GDM1 (cell line): ENCODE measurements at places on chromosomes 16 and 17.
A peak's percentile ranks its signal among the peaks of the same experiment; 100 is the strongest.

DNA sequence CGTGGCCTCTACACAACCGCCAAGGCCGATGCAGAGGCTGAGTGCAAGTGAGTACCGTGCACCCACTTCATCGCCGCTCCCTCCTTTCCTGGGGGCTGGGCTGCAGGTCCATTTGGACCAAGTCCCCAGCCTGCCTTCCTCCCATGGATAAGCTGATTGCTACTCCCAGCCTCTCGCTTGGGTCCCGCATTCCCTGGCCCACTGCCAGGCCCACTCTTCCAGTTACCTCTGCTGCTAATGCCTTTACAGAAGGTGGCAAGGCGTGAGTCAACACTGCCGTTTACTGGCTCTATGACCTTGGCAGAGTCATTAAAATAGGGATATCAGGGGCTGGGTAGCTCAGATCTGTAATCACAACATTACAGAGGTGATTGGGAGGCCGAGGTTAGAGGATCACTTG, 11.2 kb downstream of the SULT1A2 start:
- no peak for DNase-seq

DNA sequence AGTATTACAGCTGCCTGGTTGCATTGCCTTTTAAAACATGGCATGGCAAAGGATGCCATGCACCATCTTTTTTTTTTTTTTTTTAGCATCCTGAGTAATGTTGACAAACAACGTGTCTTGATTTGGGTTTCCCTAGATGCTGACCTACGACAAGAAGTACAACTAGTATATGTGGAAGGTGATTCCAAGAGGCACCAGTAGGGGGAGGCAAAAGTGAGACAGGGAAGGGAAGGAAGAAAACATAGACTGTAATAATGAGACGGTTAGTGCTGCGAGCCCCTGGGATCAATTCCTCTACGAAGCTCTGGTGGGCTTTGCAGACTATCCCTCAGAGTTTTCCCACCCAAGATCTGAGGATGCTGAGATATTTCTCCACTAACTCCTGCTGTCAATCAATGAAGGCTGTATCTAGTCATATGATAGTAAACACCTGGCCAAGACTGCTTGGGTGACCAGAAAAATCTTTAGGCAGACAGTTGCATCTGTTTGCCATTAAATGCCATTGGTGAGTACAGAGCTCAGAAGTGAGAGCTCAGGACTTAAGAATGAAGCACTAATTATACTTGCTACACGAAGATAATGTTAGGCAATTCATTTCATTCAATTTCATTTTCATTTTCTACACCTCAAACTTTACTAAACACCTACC, 458.6 kb upstream of the GOT2 start:
- DNase-seq, result no peak

DNA sequence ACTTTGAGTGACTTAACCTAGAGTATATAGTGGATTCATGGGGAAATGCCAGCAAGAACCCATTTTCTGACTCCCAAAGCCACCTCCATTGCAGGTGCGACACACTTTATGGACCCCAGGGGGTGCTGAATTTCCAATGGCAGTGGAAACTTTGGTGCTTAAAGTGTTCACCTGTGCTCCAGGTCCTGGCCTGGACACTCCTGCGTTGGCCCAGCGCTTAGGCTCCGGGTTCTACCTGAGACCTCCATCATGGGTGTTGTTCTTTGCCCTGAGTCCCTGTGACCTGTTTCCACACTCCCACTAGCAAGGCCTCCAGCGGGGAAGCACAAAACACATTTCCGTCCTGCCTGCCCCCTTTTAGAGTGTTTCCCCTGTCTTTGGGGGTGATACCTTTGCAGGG, 3.0 kb downstream of the CCNF start:
- no peak for DNase-seq

DNA sequence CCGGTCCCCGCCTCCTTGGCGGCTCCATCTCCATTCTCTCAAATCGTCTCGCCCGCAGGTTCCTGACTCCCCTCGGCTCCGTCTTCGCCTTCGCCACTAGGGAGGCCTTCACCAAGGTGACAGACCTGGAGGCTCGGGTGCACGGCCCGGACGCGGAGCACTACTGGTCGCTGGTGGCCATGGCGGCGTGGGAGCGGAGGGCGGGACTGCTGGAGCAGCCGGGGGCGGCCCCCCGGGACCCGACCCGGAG, 862 bp downstream of the GLTPD2 start:
- no peak for DNase-seq

DNA sequence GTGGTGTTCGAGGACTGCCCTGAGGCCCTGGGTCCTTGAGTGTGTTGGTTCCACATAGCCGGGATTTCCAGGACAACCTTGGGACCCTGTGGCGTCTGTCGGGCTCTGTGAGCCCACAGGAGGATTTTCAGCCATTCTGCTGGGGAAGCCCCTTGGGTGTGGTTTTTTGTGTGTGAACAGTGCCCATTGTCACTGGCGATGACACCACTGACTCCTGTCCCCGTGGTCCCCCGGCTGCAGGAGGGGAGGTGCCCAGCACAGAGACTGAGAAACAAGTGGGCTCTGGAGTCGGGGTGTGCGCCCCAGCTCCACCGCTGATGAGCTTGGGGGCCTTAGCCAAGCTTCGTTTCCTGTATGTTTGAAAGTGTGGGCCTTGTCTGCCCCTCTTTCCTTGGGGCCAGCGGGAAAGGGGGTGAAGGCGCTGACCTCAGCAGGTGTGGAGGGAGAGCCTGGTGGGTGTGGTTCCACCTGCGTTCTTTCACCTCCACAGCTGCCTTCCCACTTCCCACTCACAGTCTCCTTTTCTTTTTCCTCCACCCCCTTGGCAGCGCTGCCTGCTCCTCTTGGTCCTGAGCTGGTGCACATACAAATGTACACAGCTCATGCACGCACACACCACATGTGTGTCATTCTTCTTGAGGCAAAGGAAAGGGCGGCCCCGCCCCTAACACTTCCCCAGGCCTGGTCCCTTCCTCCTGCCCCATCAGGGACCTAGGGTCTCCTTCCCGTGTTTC, 16.1 kb downstream of the MGRN1 start:
- no peak for DNase-seq

DNA sequence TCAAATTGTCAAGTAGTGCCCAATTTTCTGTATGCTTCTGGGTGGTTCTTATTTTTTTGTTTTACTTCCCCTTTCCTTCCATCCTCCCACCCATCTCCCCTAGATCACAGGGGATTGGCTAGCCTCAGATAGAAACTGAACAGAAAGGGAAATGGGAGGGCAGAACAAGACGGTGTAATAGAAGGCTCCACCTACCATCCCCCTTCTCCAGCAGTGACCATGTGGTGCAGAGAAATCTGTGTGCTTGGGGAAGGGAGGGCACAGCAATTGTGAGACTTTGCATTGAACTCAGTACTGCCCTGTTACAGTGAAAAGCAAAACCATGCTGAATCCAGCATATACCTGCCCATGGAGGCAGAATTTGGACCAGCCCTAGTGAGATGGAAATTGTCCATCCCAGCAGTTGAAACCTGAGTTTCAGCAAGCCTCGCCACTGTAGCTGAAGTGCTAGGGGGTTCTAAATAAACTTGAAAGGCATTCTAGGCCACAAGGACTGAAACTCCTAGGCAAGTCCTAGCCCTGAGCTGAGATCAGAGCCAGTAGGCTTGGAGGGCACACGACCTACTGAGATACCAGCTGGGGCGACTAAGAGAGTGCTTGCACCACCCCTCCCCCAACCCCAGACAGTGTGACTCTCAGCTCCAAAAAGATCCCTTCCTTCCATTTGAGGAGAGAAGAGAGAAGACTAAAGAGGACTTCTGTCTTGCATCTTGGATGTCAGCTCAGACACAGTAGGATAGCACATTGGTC, 5.2 kb downstream of the SLFN11 start:
- DNase-seq, result peak; percentile 77

- no peak for DNase-seq
Measured at GRCh38 chr16:58428621-58429542, 36.6 kb downstream of the GINS3 start.

GRCh38 chr17:7462474-7463371, 16.7 kb downstream of the ZBTB4 start:
- no peak for DNase-seq

DNA sequence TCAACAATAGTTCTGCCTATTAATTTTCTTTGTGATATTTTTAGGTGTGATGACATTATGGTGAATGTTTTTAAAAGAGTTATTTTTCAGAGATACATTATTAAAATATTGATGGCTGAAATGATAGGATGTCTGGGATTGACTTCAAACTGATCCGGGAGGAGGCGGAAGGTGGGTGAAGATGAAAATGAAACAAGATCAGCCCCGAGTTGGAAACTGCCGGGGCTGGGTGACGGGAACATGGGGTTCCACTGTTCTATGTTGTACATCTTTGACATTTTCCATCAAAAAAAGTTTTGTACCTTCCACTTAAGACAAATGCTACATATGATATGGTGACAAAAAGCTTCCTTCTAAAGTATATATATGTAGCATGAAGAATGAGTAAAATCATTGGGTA, 336.9 kb downstream of the XYLT1 start:
- no peak for DNase-seq

- no peak for DNase-seq
Measured at GRCh38 chr17:37440424-37440823, 33.7 kb downstream of the TADA2A start.

- no peak for DNase-seq
Measured at GRCh38 chr17:34658811-34659560, 79.6 kb downstream of the TMEM132E start.

GRCh38 chr17:9116861-9117568, 95.7 kb downstream of the NTN1 start:
- DNase-seq, result no peak

GRCh38 chr17:37702598-37702997, 42.3 kb downstream of the HNF1B start:
- DNase-seq, result no peak

DNA sequence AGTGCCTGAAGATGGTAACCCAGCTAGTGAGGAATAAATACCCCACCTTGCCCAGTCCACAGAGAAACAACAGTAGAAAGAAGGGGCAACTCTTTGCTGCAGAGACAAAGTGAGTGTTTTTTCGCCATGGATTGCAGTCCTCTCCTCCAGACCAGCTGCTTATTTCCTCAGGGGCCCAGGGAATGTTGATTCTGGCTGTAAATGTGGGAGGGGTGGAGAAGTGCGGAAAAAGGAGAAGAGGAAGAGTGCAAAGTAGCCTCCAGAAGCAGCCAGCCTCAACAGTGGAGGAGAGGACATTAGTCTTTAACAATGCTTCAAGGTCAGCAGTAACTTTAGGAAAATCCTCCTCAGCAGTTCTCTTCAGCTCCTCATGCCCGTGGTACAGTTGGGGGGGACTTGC, 8.1 kb upstream of the PHLPP2 start:
- DNase-seq, result no peak

DNA sequence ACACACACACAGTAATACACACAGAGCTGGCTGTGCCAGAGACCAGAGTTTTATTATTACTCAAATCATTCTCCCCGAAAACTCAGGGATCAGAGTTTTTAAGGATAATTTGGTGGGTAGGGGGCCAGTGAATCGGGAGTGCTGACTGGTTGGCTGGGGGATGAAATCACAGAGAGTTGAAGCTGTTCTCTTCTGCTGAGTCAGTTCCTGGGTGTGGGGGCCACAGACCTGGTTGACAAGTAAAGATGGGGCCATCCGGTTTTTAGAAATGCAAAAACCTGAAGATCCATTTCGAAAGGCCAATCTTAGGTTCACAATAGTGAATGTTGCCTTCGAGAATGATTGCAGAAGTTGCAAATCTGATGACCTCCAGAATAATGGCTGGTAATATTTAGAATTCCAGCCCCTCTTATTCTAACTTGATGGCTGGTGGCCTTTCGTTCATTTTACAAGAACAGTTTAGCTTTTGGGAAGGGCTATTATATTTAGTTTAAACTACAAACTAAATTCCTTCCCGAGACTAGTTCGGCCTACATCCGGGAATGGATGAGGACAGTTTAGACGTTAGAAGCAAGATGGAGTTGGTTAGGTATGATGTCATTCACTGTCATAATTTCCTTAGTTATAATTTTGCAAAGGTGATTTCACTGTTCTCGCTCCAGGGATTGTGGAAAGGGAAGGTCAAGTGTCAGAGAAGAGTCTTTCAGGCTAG, 123.2 kb downstream of the KCNJ18 start:
- no peak for DNase-seq

GRCh38 chr16:5900046-5900445, 802.5 kb upstream of the EEF2KMT start:
- DNase-seq, result no peak

- DNase-seq, result no peak
Measured at GRCh38 chr17:40364121-40364861, at the start of gene GJD3. GJD3 (minus strand) TSS chr17:40364737; CDS start chr17:40363815, 922 bp downstream.

DNA sequence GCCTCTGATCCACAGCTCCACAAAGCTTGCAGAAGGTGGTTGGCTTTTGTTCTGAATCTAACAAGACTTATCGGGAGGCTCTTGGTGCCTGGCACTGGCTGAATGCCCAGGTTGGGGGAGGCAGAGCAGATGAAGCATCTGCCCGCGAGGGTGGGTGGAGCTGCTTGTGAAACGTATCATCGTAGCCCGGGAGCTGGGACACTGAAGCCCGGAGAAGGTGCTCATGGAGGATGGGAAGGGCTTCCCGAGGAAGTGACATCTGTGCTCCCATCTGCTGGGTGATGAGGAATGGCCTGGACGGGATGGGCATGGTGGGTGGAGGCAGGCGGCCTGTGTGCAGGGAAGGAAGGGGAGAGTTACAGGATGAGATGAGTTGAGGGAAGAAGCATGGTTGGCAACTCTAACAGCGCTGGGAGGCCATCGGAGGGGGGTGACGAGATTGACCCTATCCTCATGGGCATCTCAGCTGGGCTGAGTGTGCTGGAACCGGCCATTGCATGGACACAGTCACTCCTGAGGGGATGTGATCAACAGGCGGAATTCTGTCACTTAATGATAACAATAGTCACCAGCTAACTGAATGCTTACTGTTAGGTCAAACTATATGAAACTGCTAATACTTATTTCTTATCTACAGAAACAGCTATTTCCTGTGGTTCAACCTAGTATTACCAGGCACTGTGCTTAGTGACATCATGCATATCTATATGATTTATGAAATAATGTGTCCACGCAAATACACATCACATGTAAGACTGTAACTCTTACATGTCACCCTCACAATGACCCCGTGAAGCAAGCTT, 102.7 kb downstream of the ABCC6 start:
- peak; percentile 78 for DNase-seq

- no peak for DNase-seq
Measured at GRCh38 chr17:37327341-37328090, 48.3 kb upstream of the C17orf78 start.

DNA sequence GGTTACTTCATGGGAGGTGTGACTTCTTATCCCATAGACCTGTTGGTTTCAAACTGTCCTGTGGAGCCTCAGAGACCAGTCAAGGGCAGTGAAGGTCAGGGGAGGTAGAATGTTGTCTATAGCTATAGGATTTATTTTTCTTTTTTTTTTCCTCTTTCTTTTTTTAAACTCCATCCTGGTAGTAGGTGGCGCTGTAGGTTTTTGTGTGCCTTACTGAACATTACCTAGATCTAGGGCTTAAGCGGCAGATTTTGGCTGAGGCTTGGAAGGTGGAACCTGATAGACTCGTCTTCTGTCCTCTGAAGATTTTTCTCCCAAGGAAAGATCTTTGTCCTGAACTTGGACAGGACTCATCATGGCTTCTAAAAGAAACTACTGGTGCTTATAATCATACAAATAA, 8.2 kb upstream of the LASP1NB start:
- DNase-seq, result no peak
